BE2C (cell line): ENCODE measurements at places on chromosomes 1 and 21.

DNA sequence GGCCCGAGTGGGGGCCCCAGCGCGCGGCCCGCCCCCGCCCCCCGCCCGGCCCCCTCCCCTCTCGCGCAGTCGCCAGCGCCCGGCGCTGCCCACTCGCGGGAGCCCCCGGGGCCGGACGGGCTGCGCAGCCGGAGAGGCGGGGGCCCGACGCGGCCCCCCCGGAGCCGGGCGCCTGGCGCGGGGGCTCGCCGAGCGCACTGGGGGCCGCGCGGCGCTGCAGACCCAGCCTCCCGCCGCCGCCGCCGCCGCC lies 146 bp upstream of the ZNF362 start:
- DNase-seq, result no peak

- DNase-seq, result no peak
Measured at GRCh38 chr1:55575571-55576279, 360.6 kb upstream of the USP24 start.

GRCh38 chr1:66732407-66733166 lies 19.7 kb upstream of the DYNLT5 start:
- DNase-seq, result no peak

DNA sequence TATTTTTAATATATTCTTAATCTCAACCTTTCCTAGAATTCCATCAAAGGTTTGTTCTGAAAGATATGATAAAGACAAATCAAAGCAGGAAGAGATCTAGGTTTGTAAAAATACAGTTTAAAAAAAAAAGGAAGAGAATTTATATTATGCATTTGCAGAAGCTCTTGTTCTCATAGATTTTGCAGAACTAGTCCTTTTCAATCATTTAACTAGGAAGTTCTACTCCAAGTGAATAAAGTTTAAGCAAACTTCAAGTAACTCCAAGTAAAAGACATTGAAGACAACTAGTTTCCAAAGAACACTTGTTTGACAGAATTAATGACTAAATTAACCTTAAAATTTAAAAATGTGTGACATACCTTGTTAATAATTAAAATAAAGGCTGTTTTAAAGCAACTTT lies 55.9 kb downstream of the HNRNPR start:
- DNase-seq, result no peak

DNA sequence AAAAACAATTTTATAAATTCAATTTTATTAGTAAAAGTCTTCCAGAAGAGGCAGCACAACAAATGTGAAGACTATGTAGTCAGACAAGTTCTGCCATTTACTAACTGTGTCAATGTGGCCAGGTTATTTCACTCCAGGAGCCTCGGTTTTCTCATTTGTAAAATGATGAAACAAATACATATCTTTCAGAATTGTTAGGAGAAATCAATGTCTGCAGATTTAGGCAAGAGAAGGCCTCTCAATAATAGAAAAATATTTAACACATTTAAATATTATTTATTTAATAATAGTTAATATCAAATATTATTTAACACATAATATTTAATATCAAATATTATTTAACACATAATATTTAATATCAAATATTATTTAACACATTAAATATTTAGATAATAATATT lies 75.6 kb upstream of the PTGFR start:
- no peak for DNase-seq

GRCh38 chr1:4494027-4494426 lies 160.4 kb upstream of the AJAP1 start:
- DNase-seq, result no peak

GRCh38 chr1:1628754-1629429 lies 3.1 kb upstream of the MMP23B start:
- DNase-seq, result no peak

DNA sequence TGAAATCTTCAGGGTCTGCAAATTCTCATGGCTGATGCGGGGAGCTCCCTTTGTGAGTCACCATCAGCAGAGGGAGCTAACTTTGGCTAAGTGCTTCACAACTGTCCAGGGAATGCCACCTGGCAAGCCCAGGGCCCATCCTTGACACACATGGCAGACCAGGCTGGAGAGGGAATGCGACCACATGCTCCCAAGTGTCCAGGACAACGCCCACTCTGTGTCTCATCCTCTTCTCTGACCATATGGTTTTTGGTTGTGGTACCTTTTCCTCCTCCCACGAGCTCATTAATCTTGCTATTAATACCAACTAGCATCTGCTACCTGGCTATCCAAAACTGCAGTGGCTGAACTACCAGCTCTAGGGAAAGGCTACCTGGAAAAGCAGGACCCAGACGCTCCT lies 37.1 kb upstream of the CLSTN1 start:
- no peak for DNase-seq

GRCh38 chr1:101243751-101244150 lies 6.9 kb downstream of the S1PR1 start:
- DNase-seq, result no peak

DNA sequence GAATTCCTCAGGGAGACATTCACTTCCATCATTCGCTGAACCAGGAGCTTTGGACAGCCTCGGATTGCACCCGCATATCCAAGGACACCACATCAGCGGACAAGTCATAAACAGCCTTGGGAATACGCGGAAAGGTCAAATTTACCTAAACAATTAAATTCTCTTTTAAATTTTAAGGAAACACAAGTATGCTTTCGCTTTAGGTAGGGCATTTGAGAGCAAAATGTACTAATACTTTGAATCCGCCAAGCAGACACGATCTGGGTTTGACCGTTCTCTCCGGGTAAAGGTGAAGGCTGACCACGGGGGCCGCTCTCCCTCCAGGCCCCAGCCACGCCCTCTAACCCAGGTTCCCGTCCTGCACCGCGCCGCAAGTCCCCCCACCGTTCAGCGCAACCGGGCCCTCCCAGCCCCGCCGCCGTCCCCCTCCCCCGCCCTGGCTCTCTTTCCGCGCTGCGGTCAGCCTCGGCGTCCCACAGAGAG lies 479 bp upstream of the ACADM start:
- DNase-seq, result peak; percentile 71

GRCh38 chr21:45932922-45933502 lies 48.6 kb upstream of the COL6A1 start:
- no peak for DNase-seq

DNA sequence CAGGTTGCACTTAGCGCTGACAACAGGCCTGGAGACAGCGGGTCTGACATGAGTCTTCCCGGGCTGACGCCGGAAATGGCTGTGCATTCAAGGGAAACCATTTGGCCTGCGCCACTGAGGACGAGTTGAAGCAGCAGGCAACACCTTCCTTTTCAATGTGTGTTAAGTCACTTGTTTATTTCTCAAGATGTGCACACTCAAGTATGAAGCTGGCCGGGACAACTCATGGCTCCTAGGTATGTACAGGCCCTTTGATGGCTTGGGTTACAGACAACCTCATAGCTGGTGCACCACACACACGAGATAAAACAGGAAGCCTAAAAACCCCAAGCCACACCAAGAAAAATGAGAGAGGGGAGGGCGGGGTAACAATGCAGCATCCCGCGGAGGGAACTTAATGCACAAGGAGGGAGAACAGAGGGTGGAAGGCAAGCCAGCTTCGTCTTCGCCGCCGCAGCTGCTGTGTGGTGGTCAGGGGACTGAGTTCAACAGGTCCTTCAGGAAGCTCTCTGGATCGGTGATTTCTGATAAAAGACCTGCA lies 118.0 kb upstream of the IFFO2 start:
- no peak for DNase-seq

DNA sequence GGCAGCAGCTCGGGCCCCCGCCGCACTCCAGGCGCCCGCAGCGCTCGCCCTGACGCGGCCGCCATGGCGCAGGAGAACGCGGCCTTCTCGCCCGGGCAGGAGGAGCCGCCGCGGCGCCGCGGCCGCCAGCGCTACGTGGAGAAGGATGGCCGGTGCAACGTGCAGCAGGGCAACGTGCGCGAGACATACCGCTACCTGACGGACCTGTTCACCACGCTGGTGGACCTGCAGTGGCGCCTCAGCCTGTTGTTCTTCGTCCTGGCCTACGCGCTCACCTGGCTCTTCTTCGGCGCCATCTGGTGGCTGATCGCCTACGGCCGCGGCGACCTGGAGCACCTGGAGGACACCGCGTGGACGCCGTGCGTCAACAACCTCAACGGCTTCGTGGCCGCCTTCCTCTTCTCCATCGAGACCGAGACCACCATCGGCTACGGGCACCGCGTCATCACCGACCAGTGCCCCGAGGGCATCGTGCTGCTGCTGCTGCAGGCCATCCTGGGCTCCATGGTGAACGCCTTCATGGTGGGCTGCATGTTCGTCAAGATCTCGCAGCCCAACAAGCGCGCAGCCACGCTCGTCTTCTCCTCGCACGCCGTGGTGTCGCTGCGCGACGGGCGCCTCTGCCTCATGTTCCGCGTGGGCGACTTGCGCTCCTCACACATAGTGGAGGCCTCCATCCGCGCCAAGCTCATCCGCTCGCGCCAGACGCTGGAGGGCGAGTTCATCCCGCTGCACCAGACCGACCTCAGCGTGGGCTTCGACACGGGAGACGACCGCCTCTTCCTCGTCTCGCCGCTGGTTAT lies 2.8 kb downstream of the KCNJ9 start:
- DNase-seq, result peak; percentile 61

DNA sequence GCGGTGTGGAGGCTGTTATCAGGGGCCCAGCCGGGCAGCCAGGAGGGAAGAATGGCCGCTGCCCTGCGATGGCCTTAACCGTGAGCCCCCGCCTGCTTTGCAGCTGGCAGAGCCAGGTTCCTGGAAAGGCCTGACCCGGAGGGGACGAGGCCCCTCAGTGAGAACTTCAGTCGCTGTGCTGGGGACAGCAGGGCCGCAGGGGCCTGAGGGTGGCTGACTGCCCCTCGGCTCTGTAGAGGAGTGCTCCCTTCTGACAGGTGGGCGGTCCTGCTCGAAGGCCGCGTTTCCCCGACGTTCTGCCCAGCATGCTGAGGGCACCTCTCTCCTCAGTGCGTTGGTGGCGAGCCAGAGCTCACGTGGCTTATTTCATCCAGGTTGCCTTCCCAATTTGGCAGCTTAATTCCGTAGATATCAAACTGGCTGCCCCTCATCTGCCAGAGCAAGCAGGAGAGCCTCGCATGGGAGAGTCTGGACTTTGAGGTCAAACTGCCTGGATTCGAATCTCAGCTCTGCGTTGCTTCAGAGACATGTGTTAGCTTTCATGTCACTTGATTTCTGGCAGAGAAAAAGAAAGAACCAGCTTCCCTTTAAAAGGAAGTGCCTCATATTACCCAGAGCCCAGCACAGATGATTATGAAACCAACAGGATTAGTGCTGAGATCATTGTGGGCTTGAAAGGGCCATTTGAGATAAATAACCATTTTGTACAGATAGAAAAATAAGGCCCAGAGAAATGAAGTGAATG lies 239.8 kb downstream of the SDCCAG8 start:
- no peak for DNase-seq

DNA sequence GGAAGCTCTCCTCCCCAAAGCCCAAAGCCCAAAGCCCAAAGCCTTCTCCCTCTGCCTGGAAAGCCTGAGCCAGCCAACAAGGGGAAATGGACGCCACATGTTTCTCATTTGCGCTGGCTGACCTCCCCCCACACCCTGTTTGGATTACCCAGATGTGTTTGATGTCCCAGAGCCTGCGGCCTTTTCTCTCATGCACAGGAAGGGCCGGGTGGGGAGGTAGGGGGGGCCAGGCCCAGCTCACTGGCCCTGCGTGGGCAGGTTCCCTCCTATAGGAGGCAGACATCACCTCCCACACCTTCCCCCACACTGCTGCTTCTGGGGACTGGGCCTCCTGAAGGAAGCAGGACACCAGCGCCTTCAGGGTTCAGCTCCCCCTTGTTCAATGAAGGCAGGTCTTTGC lies 116.3 kb downstream of the NAV1 start:
- DNase-seq, result peak; percentile 88

DNA sequence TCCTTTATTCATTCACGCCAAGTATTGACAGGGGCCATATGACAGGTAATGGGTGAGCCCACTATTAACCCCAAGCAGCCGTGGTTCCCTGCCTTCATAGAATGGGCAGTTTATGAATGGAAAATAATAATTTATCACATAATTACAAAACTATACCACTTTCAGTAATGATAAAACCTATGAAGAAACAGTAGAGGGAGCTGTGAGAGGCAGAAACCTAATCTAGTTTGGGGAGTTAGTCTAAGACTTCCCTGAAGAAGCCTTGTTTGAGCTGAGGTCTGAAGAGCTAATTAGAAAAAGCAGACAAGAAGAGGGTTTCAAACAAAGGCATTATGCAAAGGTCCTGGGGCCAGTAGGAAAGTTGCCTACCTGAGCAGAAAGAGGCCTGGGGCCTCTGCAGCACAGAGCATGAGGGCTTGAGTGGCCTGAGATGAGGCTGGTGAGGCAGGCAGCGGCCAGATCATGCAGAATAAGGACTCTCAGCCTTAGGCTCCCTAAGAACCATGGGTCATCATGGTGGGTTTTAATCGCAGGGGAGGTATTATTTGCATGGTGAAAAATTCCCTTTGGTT lies 142.8 kb downstream of the ATG4C start:
- no peak for DNase-seq

DNA sequence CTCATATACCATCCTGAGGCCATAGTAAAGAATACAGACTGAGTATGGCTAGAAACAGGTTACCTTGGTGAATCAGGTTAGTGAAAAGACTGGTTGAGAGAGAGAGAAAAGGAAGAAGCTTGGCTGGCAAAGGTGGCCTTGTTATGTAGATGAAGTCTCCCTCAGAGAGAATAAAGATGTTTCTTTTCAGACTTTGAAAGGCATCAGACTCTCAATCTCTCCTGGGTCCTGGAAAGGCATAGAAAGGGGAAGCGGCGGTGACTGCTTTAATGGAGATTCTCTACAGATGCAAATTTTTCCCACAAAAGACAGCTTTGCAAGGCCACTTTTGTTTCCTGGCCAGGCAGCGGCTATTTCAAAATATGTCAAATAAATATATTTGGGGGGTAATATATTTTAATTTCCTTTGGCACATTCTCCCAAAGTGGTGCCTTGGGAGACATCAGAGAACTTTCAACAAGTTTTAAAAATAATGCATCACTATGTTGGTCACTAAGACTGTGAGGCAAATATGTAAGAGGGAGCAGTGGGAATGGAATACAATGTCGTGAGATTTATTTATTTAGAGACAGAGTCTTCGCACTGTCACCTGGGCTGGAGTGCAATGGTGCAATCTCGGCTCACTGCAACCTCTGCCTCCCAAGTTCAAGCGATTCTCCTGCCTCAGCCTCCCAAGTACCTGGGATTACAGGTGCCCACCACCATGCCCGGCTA lies 46.1 kb downstream of the NPHS2 start:
- DNase-seq, result no peak

GRCh38 chr1:175094626-175095025 lies 27.0 kb downstream of the TNN start:
- no peak for DNase-seq

DNA sequence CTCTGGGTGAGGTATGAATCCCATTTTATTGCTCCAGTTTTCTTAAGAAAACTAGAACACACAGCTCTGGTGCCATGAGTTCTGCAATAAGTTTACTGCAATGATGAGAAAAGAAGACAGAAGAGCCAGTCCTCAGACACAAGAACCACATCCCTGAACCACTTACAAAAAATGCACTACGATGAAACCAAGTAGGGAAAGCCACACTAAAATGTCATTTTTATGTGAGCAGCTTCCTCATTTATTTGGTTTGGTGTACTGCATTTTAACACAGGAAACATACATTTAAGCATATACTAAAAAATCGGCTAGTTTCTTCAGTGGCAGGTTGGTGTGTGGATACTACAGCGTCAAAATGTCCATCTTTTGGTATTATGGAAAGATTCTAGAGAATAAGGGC lies 95.9 kb downstream of the PTPN14 start:
- DNase-seq, result no peak

- DNase-seq, result no peak
Measured at GRCh38 chr1:53625766-53626520, 113.0 kb downstream of the GLIS1 start.
